ENCODE measurements at places on chromosomes 2 and 18. TPM values are rescaled to one million over a fixed set of nuclear protein-coding genes. Genes with fewer than 3 reads are reported as not detected.

MAP3K2 gene
- total RNA-seq, result 40.7 TPM

PROC gene
- total RNA-seq, result not detected

TDRD15 gene
- total RNA-seq, result not detected

RGPD5 gene
- total RNA-seq, result 20.8 TPM

STK36 gene
- 19.0 TPM for total RNA-seq

TWIST2 gene
- total RNA-seq, result 0.15 TPM

CTNNA2 gene
- under 0.01 TPM for total RNA-seq

OBSL1 gene
- 52.6 TPM for total RNA-seq

TACR1 gene
- under 0.01 TPM for total RNA-seq

EVX2 gene
- not detected for total RNA-seq

Measured in melanocyte of skin (primary cell).